ENCODE measurements at places on chromosomes 11 and 22.

DNA sequence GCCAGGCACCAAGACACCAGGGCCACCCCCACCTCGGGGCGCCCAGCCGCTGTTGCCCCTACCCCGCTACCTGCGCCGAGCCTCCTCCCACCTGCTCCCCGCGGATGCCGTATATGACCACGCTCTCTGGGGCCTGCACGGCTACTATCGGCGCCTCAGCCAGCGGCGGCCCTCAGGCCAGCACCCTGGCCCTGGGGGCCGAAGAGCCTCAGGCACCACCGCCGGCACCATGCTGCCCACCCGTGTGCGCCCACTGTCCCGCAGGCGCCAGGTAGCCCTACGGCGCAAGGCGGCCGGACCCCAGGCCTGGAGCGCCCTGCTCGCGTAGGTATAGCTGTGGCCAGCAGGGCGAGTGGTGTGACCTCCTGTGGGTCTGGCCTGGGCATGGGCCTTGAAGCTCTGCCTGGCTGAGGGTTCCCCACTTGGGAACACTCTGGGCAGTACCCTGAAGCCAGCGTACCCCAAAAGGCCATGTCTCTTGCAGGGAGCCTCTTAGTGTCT, 14.8 kb upstream of the MDK start:
- DNase-seq, result no peak

DNA sequence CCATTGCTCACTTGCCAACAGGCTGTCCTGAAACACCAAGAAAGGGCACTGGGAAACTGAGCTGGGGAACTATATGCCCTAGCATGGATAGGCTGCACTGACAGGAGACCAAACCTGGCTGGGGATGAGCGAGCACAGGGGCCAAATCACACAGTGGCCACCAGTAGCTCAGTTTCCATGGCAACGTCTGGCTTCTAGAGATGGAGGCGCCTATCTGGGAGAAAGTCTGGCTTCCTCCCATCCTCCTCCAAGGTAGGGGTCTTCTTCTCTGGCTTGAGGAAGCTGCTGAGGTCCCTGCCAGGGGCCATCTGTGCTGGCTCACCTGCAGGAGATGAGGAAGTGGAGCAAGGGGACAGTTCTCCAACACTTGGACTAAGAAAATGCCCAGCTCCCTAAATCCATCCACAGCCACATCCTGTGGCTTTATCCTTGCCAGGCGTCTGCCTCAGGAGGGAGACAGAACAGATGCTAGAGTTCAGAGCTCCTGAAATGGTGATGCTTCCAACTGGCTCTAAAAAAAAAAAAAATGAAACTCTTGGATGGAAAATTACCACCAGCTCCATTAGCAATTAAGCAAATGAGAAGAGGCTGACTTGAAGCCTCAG, 48.3 kb downstream of the SYT13 start:
- DNase-seq, result no peak

- no peak for DNase-seq
These were observed 57.3 kb downstream of the C11orf91 start for GRCh38 chr11:33643167-33643824.

DNA sequence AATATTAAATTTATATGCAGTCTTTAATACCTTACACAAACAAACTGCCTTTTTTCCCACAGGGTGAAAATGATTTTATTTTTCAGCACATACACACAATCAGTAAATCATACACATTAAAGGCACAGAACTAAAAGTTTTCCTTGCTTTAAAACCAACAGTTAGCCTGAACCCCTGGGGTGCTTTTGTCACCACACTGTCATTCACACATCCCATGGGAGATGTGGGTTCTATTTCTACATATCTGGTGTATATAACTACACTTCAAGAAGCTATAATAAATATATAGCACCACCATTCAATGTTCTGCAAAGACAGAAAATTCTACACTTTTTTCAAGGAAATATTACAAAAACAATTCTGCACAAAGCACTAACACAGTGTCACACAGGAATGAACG, 197.0 kb downstream of the GUCY1A2 start:
- no peak for DNase-seq

DNA sequence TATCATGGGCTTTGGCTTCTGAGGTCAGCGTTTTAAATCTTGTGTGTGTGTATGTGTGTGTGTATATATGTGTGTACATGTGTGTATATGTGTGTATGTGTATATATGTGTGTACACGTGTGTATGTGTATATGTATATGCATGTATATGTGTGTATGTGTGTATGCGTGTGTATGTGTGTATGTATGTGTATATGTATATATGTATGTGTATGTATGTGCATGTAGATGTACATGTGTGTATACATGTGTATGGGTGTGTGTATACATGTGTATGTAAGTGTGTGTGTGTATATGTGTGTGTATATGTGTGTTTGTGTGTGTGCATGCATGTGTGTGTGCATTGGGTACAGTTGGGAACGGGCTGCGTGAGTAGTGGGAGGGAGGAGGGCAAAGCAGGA, 123.0 kb downstream of the ST3GAL4 start:
- DNase-seq, result no peak

DNA sequence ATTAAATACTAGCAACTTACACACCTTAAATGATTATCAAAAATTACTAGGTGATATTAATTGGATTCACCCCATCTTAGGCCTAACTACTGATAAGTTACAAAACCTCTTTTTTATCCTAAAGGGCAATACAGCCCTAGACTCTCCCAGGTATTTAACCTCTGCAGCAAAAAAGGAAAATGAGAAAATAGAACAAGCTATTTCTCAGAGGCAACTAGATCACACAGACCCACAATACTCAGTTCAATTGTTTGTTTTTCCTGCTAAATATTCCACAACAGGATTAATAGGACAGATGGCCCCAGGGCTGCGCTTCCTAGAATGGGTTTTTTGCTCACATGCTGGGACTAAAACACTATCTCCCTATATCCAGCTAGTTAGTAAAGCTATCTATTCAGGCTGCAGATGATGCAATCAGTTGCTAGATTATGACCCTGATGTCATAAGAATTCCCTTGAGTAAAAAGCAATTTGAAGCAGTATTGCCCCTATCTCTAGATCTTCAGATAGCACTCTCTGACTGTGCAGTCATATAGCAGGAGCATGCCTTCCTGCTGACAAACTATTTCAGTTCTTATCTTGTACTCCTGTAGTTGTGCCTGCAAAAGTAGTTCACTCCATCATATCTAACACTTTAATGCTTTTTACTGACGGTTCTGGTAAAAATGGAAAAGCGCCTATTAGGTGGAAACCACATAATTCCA, 1595.5 kb upstream of the TENM4 start:
- no peak for DNase-seq

- no peak for DNase-seq
These were observed 34.6 kb upstream of the SC5D start for GRCh38 chr11:121257976-121258375.

DNA sequence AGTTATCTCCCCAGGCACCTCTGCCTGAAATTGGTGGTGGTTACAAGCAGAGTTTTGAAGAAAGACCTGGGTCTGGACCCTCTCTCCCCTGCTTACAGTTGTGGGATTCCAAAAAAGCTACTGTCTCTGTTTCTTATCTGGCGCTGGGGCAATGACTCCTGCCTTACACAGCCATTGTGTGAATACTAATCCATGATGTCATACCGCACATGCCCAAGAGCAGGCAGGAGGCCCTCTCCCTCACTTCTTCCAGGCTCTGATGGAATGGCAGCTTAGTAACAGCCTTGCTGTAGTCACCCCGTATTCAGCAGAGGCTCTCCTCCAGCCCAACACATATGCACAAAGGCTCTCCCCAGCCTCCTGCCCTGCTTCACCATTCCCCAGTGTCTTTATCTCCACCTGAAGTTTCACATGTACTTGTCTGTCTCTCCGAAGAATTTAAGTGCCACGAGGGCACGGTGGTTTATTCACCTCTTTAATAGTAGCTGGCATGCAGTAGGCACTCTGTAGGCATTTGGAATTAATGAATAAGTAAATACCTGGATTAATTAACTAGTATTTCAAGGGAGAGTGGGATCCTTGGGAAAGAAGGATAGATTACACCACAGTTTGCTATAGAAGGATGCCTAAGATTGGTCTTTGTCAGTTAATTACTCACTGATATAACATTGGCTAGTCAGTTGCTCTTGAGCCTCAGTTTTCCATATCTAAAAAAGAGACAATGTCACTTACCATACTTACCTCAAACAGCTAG, 165.6 kb downstream of the ETS1 start:
- no peak for DNase-seq

DNA sequence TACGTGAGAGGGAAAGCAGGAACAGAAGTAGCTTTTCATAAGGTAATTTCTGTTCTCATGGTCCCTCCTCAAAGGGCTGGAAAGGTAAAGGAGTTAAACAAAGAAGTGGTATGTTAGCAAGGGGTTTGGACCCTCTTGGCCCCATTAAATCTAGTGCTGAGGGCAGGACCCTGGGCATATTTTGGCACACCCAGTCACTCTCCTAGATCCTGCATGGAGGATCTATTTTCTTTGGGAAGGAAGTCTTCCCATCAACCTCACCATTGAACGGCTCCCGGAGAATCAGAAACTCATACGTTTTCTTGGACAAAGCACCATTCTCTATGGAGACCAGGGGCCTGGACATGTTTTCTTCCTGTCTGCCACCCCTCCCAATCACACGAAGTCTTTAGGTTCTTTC, 11.7 kb downstream of the TMEM216 start:
- no peak for DNase-seq

DNA sequence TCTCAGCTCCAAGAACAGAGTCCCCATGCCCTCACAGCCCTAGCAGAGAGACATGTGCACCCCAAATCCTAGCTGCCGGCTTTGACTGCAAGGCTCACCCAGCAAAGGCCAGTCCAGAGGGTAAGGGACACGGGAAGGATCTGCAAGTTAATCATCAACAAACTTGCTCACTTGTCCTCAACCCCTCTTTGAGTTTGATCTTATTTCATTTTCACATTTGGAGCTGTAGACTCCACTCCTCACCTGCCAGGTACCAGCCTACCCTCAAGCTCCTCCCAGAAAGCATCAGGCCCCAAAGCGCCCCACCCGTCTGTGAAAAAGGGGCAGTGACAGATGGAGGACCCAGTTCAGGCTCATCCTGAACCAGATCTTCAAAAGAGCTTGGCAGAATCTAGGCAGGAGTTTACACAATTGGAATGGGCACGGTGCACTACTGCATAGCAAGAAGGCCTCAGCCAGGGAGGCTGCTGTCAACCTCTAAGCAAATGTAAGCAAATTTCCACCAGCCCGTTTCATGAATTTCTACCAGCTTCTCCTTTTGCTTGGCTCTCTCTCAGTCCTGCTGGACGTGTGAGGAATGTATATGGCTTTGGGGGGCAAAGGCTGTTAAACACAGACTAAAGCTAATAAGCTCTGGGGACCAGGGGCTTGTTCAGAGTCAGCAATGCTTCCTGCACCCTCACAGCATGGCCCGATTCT, 5.5 kb downstream of the EHD1 start:
- no peak for DNase-seq
